Naive thymus-derived CD8-positive, alpha-beta T cell (primary cell): ENCODE measurements at places on chromosomes 6 and 20.

DNA sequence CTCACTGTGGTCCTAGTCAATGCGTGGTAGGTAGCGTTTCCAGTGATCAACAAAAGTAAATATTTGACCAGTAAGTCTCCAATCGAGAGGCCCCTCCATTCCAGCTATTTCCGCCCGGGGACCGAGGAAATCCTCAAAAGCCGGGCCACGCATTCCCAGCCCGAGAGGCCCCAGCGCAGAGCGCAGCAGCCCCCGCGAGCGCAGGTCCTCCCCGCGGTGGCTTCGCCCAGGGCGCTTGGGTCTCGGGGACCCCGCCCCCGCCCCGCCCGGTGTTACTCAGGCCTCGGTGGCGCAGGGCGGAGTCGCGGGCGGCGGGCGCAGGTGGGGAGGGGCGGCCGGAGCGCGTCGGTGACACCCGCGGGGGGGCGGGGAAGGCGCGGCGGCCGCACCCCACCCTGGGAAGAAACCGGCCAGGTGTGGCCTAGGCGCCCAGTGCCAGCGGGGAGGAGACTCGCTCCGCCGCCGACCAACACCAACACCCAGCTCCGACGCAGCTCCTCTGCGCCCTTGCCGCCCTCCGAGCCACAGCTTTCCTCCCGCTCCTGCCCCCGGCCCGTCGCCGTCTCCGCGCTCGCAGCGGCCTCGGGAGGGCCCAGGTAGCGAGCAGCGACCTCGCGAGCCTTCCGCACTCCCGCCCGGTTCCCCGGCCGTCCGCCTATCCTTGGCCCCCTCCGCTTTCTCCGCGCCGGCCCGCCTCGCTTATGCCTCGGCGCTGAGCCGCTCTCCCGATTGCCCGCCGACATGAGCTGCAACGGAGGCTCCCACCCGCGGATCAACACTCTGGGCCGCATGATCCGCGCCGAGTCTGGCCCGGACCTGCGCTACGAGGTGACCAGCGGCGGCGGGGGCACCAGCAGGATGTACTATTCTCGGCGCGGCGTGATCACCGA, at the start of gene DSP:
Gene DSP (plus strand): TSS at position 497 of the 890 bp plus-strand sequence. CDS start 245 bp downstream, at position 742.
- DNase-seq: no peak

DNA sequence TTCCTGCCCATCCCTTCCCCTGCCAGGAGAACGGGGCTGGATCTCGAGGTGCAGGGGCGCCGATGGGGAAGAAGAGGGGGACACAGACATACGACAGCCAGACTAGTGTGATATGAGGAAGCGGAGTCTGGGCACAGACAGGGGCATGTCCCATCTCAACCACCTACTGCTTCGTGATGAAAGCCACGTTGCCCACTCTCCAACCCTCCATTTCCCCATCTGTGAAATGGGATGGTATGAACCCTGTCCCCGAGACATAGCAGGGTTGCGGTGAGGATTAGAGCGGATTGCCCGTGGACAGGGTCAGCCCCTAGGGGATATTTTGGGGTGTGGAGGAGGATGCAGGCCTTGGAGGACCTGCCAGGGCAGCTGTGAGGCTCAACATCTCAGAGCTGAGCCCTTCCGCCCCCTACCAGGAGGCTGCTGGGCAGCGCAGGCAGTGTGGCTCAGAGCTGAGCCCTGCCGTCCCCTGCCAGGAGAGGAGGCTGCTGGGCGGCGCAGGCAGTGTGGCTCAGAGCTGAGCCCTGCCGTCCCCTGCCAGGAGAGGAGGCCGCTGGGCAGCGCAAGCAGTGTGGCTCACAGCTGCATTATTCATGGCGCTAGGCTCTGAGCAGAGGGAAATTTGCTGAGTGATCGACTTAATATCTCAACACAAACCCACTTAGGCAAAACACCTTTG, 71.7 kb downstream of the GRM4 start:
- no peak for DNase-seq

DNA sequence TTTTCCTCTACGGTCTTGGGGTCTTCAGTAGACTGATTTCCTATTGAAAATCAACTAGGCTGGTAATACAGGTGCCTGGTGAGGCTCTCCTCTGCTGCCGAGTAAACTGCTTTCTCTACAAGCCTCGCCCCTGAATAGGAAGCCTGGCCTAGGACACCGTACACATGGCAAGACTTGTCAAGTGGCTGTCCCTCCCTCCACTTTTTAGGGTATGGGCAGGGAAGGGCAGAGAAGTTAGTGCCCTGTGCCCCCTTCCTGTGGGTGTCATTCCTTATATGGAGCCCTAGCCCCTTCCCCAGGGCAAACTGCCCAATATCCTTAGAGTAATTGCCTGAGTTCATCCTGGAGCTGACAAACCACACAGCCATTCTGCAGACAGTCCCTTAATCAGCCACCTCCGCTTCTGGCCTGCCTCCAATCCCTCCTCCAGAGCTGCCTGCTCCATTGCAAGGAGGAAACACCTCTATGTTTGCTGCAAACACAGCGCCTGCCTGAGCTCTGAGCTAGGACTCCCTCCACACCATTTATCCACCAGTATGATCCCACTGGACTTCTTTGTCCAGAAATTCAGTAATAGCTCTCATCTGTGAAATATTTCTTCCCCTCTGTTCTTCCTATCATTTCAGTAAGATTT, 93.1 kb downstream of the CHD6 start:
- DNase-seq: no peak

DNA sequence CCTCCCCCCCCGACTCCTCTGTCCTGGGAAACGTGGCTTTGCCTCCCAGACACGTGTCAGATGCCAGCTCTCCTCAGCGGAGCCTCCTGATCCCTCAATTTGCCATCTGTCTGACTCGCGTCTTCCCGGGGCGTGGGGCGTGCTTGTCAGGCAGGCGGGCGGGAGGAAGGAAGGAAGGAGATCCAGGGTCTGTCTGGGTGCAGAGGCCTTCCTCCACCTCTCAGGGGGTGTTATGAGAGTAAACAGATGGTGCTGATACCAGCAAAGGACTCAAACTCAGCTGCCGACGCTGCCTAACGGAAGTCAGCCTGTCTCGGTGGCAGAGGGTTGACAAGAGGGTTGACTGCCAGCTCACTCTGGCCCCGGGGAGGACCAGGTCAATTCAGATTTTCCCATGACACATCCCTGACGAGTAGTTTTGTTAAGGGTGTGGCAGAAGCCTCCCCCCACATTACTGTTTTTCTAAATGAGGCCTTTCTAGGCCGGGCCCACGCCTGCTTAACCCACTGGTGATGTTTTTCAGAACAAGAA, 17.0 kb downstream of the UQCC2 start:
- peak; percentile 48 for DNase-seq

DNA sequence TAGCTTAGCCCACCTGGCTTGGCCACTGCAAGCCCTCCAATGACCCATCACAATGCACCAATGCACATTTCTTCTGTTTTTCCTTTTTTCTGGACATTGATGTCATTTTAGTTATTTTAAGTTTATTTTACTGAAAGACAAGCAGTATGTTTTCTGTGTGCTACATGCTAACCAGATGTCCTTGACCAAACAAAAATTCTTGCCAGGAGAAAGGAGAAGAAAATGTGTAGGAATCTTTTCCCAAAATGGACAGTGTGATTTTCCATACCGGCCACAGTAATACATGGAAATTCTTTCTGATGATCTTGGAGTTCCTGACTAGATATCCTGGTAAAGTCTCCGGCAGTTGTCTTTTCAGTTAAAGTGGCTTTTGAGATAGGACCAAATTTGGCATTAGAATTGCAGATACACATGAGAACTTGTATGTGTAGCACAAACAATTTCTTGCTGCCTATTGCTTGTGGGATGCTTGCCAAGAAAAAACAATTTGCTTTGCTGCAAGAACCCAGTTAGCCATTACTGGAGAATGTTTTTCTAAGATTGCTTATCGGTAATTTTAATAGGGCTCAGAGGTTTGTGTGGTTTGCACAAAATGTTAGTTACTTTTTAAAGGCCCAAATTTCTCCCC, 696.5 kb upstream of the CITED2 start:
- DNase-seq: no peak

DNA sequence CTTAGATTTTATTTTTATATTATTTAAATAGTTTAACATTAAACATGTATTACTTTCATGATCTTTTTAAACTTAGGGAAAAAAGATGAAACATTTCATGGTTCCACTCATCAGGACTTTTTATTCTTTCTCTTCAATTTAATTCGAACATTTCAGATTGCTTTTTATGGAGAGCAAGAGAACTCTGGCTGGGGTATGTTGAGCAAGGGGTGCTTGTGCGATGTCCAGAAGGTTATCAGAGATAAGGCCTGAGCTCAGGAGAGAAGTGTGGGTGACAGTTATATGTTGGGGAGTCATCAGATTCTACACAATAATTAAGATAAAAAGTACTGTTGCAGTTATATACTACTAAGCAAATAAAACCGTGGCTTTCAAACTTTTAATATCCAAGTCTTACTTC, 37.5 kb downstream of the FKBP5 start:
- DNase-seq: no peak
